NCI-H1436 treated with DMSO at 0.1 percent for 48 hours (cell line): ENCODE measurements at places on chromosomes 12 and 14.

- DNase-seq, result no peak
Measured at GRCh38 chr12:110688446-110689280, at the start of gene HVCN1. Gene HVCN1, minus strand, starts transcription at chr12:110689115. Its CDS starts 5,870 bp downstream, at chr12:110683245.

GRCh38 chr12:127388985-127389384 is 878.0 kb upstream of the TMEM132C start:
- DNase-seq, result no peak

DNA sequence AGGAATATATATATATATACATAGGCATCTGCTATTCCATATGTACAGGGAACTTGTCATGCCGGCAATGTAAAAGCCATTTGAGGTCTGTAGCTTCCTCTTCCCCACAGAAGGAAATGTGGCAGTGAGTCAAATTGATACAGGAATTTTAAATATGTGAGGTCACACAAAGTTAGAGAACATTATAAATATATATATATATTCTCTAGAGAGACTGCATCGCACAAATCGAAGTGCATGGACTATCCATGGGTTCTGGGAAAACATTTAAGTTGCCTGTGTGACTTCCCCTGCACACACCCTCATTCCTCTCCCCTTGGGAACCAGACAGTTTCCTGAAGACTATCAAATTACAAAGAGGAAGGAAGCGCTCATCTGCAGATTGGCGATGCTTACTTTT is 100.9 kb upstream of the CCDC91 start:
- no peak for DNase-seq

- no peak for DNase-seq
Measured at GRCh38 chr14:95683793-95684192, 2.4 kb upstream of the TCL1B start.

DNA sequence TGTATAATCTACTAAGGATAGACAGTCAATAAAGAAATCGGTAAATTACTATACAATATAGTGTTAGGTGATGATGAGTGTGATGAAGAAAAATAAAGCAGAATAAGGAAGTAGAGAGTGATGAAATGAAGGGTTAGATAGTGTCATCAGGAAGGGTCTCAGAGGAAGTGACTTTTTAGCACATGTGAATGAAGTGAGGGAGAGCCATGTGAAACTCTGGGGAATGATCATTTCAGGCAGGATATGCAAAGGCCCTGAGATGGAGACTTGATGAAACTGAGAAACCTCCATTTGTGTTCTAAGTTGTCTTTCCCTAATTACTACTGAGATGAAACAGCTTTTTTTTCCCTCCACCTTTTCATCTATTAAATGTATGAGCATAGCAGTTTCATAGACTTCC is 19.4 kb upstream of the GNPTAB start:
- DNase-seq, result no peak
